ENCODE measurements at places on chromosomes 7 and 10. TPM values are rescaled to one million over a fixed set of nuclear protein-coding genes. Genes with fewer than 3 reads are reported as not detected.

Gene LIPK
- not detected for total RNA-seq

Gene AASS
- 30.2 TPM for total RNA-seq

Gene NKX2-3
- not detected for total RNA-seq

Gene NCAPG2
- 35.9 TPM for total RNA-seq

Gene ABCB1
- 2.0 TPM for total RNA-seq

Gene BTRC
- total RNA-seq, result 12.1 TPM

Gene MMD2
- not detected for total RNA-seq

Gene CLRN3
- not detected for total RNA-seq

Gene ANXA8L1
- total RNA-seq, result not detected

Gene RET
- total RNA-seq, result 0.58 TPM

Gene SLC18A2
- total RNA-seq, result not detected

Gene CARD11
- total RNA-seq, result 0.28 TPM

Gene CFAP46
- under 0.01 TPM for total RNA-seq

Gene IRF5
- 0.56 TPM for total RNA-seq

Gene KAZALD1
- 22.4 TPM for total RNA-seq

Gene ATRNL1
- total RNA-seq, result 1.4 TPM

Gene HHEX
- 7.1 TPM for total RNA-seq

Gene GSAP
- 2.9 TPM for total RNA-seq

Gene UNCX
- not detected for total RNA-seq

Gene FGF8
- 0.19 TPM for total RNA-seq

Gene CALHM1
- total RNA-seq, result not detected

Gene TNKS2
- total RNA-seq, result 56.1 TPM

Gene MSS51
- total RNA-seq, result 2.3 TPM

Gene ABCB4
- 0.28 TPM for total RNA-seq

Gene ADRB1
- under 0.01 TPM for total RNA-seq

Gene SLC18A3
- under 0.01 TPM for total RNA-seq

Gene CXCL12
- total RNA-seq, result 75.3 TPM

Gene C10orf95
- total RNA-seq, result not detected

Gene AKR1C8
- not detected for total RNA-seq

Gene FOXI2
- not detected for total RNA-seq

Gene CREB3L2
- total RNA-seq, result 37.2 TPM

Gene MYH16
- not detected for total RNA-seq

Gene ASB4
- total RNA-seq, result not detected

Gene JAKMIP3
- under 0.01 TPM for total RNA-seq

Gene BAG3
- total RNA-seq, result 9.0 TPM

Gene PRKCQ
- total RNA-seq, result under 0.01 TPM

Gene FAM20C
- total RNA-seq, result 43.3 TPM

Gene PSPH
- 56.1 TPM for total RNA-seq

Gene DDIT4
- 1,067 TPM for total RNA-seq

Gene SFMBT2
- total RNA-seq, result 0.19 TPM

Gene INTS15
- total RNA-seq, result 9.0 TPM

Gene ELMO1
- total RNA-seq, result 0.28 TPM

Gene MYOF
- 231 TPM for total RNA-seq

Gene PGAM1
- 489 TPM for total RNA-seq

Gene PTF1A
- total RNA-seq, result not detected

Gene SPDYE1
- total RNA-seq, result not detected

Gene CYP3A5
- total RNA-seq, result under 0.01 TPM

Gene ZNF679
- not detected for total RNA-seq

Gene PCLO
- 0.19 TPM for total RNA-seq

Gene TMEM178B
- 2.3 TPM for total RNA-seq

Gene TRPV5
- not detected for total RNA-seq

Gene OR2A1
- under 0.01 TPM for total RNA-seq

Gene PGAM2
- total RNA-seq, result 0.56 TPM

Gene HOXA10
- not detected for total RNA-seq

Gene GBX1
- not detected for total RNA-seq

Gene STK31
- under 0.01 TPM for total RNA-seq

Gene ZNF467
- total RNA-seq, result 0.77 TPM

Gene MKX
- not detected for total RNA-seq
